Camera-type eye (tissue), 1 donor: ENCODE measurements at places on chromosomes 7 and 10. TPM values are rescaled to one million over a fixed set of nuclear protein-coding genes. Genes with fewer than 3 reads are reported as not detected.

FRMD4A gene
- 103 TPM for total RNA-seq

GDF2 gene
- total RNA-seq = not detected

HELLS gene
- 86.8 TPM for total RNA-seq

FAM13C gene
- 39.7 TPM for total RNA-seq

ZYX gene
- 29.9 TPM for total RNA-seq

ZNF33B gene
- 56.6 TPM for total RNA-seq

CFAP69 gene
- total RNA-seq = 29.0 TPM

ZSCAN25 gene
- total RNA-seq = 29.7 TPM

GLUD1 gene
- total RNA-seq = 140 TPM

AOAH gene
- total RNA-seq = 7.1 TPM

FKBP6 gene
- total RNA-seq = not detected
